NCI-H2171 (cell line): ENCODE measurements at places on chromosomes 16 and 17.

DNA sequence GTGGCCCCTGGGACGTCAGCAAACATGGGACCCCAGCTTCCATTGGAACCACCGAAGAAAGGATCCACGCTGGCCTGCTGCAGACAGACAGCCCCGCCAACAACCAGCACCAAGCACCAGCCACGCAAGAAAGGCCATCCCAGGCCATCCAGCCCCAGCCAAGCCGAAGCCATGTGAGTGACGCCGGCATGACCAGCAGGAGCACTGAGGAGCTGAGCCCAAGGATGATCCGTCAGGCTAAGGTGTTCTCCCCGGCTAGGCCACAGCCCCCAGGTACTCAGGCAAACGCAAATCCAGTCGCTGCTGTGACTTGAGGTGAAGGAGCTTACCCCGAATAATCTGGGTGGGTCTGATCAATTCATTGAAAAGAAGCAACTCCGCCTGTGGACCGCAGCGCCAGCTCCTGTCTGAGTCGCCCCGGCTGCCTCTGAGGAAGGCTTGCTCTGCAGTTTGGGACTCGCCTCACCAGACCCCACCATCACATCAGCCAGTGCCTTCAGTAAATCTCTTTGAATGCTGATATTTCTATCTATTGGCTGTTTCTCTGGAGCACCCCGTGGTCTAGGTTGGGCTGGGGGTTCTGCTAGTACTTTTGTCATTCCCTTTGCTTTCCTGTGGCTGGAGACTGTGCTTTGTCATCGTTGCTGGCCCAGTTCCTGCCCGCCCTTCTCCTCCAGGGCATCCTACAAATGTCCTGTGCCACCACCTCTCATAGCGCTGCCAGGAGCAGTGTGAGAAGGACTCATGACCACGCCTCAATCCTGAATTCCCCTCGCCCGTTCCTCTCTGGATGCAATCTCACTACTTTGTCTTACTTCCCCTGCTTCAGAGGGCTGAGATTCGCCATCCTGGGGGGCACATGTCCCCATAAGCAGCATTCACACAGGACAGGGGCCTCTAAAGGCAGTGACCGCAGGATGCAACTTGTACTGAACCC, 8.1 kb upstream of the CBX2 start:
- no peak for DNase-seq

- DNase-seq, result no peak
These were observed 28.7 kb upstream of the DDX52 start for GRCh38 chr17:37671824-37672547.

GRCh38 chr17:50171371-50172071, 5.7 kb downstream of the SGCA start:
- no peak for DNase-seq

DNA sequence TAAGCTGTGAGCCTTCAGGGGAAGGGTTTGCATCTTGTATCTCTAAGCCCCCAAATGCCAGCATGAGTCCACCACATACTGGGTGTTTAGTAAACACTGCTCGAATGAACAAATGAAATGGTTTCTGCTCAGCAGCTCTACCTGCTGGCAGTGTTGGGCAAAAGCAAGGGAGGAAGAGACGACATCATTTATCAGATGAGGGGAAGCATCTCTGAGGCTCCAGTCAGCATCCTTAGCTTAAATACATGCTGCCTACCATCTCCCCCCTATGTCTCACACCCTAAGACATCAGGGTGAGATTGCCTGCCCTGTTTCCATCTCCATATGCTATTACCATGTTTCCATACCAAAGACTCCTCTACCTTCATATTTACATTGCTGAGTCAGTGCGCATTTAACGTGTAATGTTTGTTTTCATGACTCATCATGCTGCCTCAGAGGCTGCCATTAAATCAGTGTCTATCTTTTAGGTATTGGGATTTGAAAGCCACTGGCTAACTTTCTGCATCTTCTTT, 379.8 kb downstream of the UTP18 start:
- no peak for DNase-seq

- no peak for DNase-seq
These were observed 50.0 kb downstream of the SSH2 start for GRCh38 chr17:29880031-29880430.

- DNase-seq, result no peak
These were observed 19.0 kb upstream of the WFDC1 start for GRCh38 chr16:84275585-84276151.

GRCh38 chr16:2471653-2472487, 773 bp downstream of the NTN3 start:
- no peak for DNase-seq

GRCh38 chr17:74759941-74760340, 11.5 kb downstream of the NHERF1 start:
- no peak for DNase-seq
